ENCODE measurements at places on chromosomes 5 and 9.
A peak's percentile ranks its signal among the peaks of the same experiment; 100 is the strongest.

DNA sequence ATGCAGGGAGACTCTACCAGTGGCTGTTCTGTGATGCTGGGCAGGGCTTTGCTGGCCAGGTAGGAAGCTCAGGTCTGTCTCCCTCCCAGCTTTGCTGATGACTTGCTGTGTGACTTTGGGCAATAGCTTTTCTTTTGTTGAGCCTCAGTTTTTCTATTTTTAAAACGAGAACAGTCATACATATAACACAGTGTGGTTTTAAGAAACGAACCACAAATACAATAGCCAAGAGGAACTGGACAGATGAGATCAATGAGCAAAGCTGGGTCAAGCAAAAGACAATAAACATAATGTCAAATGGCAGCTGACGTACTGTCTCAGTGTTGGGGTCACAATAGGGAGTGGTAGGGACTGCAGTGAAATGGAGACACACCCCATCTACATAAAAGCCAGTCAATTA is 20.2 kb downstream of the SLIT3 start:
- DNase-seq, result no peak

DNA sequence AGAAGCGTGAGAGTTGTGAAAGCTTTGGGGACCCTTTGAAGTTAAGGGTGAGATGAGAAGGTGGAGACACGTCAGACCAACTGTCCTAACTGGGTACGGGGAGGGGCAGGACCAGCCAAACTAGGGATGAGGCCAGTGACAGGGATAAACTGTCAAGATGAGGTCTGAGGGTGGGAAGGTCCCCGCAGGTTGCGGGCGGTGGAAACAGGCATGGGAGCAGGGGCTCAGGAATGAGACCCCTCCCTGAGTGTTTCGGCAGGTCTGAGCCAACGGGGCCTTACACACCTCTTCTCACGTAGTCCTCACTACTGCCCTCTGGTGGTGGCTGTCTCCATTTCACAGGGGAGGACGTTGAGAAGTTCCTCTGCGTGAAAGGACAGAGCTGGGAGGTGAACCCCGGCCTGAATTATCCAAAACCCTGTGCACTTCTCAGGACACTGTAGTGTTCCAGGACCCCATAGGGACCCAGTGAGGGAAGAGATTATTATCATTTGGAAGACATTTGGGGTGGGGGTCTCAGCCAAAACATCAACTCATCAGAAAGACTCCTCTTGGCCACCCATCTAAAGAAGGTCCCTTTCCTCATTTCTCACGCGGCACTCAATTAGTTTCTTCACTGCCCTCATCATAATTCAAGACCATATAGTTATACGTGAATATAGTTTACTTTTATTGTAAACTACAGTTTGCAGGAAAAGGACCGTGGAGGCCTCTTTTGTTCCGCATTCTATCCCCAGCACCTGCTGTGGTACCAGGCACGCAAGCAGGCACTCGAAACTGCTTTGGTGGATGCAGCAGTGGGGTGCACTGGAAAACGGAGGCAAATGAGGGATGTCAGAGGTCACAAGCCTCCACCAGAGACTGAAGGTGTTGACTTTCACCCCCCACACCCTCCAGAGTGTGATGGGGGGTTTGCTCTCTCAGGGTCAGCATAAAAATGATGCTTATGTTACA is 21.7 kb upstream of the NANS start:
- DNase-seq, result peak; percentile 77

DNA sequence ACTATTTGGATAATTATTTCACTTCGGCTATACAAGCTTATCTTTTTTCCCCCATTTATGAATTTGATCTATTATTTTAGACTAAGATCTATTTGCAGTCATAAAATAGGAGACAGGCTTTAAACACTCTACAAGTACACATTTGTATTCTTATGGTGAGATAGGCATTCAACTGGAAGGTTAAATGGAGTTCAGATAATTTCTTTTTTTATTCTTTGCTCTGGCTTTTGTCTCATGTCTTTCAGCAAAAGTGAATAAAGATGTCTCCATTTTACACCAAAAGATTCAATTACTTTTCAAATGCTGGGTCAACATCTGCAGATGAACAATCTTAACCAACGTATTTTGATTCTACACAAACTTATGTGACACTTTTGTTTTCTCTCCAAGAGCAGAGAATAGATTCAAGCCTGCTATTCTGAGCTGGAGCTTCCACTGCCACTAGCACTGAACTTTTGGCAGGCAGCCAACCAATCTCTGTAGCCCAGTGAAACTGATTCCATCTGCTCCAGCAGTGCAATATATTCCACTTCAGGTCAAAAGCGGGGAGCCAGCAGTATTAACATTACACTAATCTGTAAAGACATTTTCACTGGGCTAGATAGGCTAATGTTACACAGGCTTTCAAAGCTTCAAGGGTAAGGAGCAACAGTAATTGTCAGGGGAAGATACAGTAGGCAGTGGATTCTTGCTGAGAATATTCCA is 452.0 kb upstream of the ZNF608 start:
- no peak for DNase-seq

GRCh38 chr9:133449760-133450159 is 10.0 kb upstream of the CACFD1 start:
- DNase-seq, result no peak

GRCh38 chr9:79013715-79014610 is 557.8 kb upstream of the TLE4 start:
- DNase-seq, result no peak

- DNase-seq, result no peak
These were observed 4.1 kb upstream of the ZFYVE16 start for GRCh38 chr5:80403782-80404181.

GRCh38 chr5:10528056-10528816 is 35.6 kb upstream of the ANKRD33B start:
- DNase-seq, result no peak

DNA sequence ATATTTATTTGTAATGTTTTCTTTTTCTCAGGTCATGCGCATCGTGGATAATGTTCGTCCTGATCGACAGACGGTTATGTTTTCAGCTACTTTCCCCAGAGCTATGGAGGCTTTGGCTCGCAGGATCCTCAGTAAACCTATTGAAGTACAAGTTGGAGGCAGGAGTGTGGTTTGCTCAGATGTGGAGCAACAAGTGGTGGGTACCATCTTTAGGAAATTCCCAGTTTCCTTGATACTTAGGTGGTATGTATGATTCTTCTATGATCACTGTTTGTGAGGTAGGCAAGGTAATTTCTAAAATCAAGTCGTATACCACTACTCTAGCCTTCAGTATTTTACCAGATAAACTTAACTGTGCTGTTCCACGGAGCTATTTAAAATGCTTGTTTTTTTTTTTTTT is 36.2 kb downstream of the DDX46 start:
- DNase-seq, result no peak

- DNase-seq, result no peak
These were observed 2.1 kb downstream of the SLC6A3 start for GRCh38 chr5:1443171-1443570.

- DNase-seq, result no peak
These were observed 150.1 kb downstream of the KDM4C start for GRCh38 chr9:6907772-6908381.

GRCh38 chr9:117768750-117769395 is 64.7 kb downstream of the TLR4 start:
- no peak for DNase-seq

GRCh38 chr9:98147582-98147981 is 28.6 kb upstream of the TRIM14 start:
- DNase-seq, result no peak

GRCh38 chr5:31554552-31554951 is 22.5 kb downstream of the C5orf22 start:
- no peak for DNase-seq

GRCh38 chr5:76074487-76075065 is 8.6 kb upstream of the SV2C start:
- DNase-seq, result no peak

- DNase-seq, result no peak
These were observed 134.8 kb downstream of the FBXL7 start for GRCh38 chr5:15634591-15635288.

DNA sequence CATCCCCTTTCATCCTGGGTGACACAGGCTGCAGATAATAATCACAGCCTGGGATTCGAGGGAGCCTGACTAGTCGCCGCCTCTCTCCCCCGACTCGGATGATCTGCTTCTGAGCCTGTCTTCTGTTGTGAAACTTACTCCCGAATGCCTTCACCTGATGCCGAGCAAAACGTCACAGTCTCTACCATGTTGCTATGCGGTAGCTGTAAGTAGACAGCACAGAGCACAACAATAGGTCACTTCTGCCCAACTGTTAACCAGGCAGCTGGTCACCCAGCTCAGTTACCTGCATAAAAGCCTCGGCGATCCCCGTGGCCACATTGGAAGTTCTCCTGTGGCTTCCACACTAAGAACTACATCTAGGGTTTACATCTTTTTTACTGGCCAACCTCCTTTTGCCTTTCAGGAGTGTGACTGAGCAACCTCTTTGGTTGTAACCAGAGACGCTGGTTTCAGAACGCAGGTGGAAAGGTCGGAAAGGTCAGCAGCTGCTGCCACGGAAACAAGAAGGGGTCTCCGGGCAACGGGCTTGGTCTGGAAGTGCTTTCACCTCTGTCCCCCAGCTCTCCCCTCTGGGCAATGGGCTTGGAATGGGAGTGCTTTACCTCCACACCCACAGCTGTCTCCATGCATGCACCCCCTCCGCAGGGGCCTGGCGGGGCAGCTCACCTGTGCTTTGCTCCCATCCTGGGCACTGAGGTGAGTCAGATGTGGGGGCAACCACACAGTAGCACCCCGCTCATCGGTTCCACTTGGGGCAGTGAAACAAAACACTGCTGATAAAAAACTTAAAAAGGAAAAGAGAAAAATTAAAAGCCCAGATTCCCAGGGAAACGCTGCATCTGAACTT is 7.6 kb upstream of the PPP1R26 start:
- DNase-seq, result no peak

DNA sequence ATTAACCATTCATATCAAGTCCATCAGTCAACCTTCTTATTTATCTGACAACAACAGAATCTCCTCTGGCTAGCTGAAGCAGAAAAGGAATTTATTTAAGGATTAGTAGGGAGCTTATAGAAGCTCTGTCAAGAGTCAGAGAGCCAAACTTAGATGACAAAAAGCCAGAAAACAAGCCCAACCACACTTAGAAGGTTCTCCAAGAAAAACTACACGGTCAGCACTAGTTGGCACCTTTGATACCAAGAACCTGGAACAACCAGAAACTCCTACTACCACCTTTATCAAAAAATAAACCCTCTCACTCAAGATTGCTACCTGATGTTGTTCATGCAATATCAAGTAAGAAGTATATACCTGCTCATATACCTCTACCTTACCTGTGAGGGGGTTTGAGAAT is 36.9 kb downstream of the RANBP6 start:
- no peak for DNase-seq

DNA sequence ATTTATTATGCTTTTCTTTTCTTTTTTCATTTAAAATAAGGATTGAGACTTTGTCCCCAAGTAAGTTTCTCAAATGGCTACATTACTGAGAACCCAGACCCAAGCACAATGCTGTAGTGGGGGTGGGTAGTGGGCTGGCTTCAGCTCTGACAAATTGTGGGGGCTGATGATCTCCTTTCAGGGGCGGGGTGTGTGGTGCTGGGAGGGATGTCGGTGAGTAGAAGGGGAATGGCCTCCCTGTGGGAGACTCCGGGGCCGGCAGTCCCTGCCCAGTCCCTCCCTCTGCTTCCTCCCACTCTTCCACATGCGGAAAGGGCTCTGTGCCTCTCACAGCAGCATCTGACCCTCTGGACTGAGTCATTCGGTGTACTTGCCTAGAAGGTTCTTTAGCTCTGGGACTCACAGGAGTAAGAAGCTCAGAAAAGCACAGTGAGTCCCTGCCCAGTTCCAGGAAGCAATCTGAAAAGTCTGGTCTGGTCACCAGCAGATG is 14.3 kb downstream of the CD180 start:
- DNase-seq, result no peak

GRCh38 chr5:4373051-4373820 is 766.9 kb upstream of the ADAMTS16 start:
- no peak for DNase-seq
